ENCODE measurements at places on chromosomes 3 and 15.
A peak's percentile ranks its signal among the peaks of the same experiment; 100 is the strongest.

DNA sequence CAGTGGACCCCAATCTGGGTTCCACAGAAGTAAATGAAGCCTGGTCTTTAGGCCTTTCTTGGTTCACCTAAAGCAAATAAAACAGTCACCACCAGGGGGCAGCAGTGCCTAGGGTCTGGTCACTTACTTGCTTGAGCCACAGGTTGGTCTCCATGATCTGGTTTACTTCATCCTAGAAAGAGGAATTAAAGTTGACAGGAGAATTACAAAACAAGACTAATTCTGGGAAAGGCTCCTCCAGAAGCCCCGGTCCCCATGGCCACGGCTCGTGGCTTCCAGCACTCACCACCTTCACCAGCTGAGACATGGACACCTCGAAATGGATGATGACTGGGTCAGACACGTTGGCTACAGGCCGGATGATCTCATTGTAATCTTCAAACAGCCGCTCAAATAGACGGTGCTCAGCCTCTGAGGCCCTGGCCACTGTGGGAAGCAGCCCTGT lies 2.3 kb downstream of the CHRNA3 start:
- DNase-seq = peak; percentile 65

DNA sequence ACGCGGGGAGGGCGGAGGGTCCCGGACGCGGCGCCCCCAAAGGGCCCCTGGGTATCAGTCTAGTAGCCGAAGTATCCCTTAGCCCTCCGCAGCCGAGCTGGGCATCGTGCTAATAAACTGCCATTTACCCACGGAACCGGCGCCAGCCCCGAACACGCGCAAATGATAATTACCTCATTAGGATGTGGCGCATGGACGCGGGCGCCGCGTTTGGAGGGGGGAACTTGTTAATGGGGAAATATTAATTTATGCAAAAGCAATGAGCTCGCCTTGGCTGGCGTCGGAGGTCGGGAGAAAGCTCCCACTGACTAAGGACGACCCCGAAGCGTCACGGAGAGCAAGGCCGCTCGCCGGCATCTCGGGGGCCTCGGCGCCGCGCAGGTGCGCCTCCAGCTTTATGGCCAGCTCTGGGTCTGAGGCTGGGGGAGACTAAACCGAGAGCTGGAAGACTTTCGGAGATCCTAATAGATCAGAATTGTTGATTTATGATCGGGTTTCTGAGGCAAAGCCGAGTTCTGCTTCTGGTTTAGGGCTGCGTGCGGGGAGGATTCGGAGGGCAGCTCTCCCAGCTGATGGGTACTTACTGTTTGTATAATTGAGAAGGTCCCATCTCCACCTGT lies 474 bp upstream of the FEZF2 start:
- DNase-seq = no peak

DNA sequence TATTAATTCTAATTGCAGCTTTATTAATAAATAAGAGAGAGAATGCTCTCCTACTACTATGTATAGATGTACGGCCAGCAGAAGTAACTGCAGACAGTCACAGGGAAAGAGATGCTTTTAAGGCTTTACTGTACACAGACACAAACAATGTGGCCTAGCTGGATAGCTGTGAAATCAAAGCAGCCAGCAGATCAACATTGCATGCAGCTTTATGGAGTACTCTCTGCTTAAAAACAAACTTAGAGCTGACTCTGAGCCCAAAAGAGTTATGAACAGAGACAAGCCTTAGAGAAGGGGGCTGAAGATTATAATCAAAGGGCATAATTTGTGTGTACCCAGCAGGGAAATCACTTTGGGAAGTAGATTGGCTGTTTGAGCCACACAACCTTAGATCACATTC lies 47.2 kb downstream of the CADM2 start:
- no peak for DNase-seq

DNA sequence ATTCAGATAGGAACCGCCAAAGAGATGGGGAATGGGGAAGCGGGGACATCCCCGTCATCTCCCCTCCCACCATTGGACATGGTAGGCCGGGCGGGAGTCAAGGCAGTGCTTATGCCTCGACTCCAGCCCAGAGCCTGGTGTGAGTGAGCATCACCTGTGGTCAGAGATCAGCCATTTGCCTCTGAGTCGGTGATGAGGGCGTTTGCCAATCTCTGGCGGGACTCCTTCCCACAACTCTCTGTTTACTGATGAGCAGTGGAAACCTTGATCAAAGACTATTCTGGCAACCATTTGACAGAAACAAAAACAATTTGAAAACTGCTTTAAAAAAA lies 63.9 kb upstream of the HES1 start:
- no peak for DNase-seq

DNA sequence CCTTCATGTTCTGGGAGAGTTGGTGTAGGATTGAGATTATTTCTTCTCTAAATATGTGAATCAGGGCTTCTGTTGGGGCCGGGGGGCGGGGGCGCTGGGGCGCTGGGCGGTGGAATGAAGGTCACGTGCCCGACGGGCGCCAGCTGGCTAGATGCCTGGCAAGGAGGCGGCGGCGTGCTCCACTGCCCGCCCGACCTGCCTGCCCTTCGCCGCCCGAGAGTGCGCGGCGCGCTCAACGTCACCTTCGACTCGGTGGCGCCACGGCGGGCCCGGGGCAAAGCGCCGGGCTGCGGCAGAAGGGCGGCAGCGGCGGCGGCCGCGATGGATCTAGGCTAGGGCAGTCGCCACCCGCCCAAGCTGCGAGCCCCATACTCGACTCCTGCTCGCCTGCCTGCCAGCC lies 47.0 kb upstream of the LHFPL4 start:
- DNase-seq = no peak

DNA sequence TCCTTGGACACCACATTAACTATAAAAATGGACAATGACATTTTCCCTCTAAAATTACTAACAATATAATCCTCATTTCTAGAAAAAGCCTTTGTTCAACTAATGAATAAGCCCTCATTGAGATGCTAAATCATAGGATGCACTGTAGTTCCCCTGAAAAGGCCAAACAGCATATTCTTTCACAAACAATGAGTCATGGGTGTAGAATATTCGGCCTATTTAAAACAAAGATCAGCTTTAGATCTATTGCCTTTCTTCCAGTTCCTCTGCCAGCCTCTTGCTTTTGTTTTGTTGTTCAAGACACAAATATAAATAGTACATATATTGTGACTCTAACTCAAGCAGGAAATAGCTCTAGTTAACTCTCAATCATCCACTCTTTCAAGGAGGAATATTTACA lies 82.5 kb downstream of the ADAM10 start:
- DNase-seq = no peak

DNA sequence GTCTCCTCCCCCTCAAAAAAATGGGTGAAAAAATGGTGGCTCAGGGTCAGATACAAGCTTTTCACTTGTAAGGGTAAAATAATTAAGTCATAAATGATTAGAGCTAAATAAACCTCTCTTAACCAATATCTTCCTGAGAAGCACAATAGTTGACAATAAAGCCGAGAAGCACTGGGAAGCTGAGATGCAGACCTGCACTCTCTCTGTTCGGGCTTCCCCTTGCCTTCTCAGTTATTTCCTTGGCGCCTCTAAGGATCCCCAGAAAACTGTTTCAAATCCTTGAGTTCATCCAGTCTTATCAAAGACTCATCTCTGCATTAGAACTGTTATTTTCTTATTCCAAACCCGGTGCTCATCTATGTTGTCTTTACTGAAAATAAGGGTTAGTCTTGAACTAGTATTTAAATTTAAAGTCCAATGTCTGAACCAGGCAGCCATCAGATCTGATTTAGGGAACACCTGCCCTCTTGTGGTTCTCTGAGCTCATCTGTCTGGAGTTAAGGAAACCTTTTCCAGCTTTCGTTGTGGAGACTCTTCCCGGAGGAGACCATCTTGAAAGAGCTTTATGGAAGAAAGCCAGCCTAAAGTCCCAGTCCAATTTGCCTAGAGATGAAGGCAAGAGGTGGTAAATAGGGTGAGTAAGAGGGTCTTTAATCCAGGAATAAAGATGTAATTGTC lies 256.4 kb upstream of the MCTP2 start:
- DNase-seq = no peak

DNA sequence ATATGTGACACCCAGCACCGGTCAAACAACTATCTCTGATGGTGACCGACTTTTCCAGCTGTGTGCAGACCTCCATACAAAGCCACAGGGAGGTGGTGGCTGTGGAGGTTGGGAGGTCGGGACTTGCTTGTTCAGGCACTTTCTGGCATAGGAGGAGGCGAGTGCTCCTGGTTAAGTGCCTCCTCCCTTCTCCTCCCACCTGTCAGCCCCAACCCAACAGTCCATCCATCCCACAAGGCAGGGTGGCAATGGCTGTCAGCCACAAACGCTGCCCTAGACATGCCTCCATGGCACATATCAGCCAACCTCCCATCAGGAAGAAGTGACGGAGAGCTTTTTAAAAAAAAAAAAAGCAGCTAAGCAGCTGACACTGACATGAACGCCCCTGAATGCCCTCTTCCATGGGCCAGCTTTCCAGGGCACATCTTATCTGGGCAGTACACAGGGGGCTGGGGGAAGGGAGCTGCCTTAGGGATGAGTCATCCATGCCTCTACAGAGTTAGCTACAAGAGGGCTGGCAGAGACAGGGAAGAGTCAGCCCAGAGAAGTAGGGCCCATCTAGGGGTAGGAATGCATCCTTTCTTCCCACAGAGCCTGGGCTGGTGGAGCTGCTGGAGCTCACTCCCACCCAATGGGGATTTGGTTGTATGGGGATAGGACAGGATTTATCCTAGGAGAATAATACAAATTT lies 41.2 kb downstream of the CCDC12 start:
- no peak for DNase-seq

- no peak for DNase-seq
Measured at GRCh38 chr15:66094331-66094730, 159.2 kb downstream of the MEGF11 start.

DNA sequence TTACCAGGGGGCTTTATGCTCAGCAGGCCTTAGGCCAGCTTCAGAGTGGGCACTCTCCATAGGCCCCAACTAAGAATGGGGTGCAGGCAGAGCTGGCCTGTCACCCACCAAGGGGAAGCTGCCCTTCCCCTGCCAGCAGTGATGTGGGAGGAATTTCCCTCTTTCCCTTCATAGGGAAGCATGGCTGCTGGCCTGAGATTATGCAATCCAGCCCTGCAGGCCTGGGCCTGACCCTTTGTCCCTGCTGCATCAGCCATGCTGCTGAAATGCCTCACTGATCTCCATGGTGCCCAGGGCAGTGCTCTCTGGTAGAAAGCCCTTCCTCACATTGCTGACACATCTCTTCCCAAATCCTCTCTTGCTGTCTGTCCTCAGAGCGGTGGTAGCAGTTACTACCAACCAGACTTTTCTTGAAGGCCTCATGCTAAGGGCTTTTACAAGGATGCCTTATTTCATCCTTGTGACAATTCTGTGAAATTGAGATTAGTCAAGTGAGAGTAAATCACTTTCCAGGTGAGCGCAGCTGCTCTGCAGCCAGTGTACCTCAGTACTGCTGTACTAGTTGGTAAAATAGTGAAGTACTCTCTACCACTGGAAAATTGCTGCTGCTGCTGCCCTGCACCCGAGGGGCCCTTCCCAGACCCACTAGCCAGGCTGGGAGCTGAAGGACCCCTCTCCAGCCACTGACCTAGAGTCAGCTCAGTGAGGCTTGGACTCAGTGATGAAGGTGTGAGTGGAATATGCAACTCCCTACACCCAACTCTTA lies 33.8 kb downstream of the MRAS start:
- DNase-seq = no peak

- DNase-seq = no peak
Measured at GRCh38 chr3:110697961-110698360, 373.7 kb upstream of the NECTIN3 start.

- no peak for DNase-seq
Measured at GRCh38 chr3:9914559-9915253, 2.2 kb upstream of the IL17RC start.

Measured in NCI-H1417 treated with DMSO at 0.1 percent for 48 hours (cell line).